Activated CD8-positive, alpha-beta memory T cell treated with anti-CD3 and anti-CD28 coated beads for 36 hours (primary cell): ENCODE measurements at places on chromosomes 5 and 9. TPM values are rescaled to one million over a fixed set of nuclear protein-coding genes. Genes with fewer than 3 reads are reported as not detected.

ANKRD33B gene
- 22.9 TPM for total RNA-seq

TERT gene
- 4.0 TPM for total RNA-seq

SPARC gene
- 0.76 TPM for total RNA-seq

SPINK6 gene
- not detected for total RNA-seq

PCDHGA9 gene
- total RNA-seq = not detected

LRRC26 gene
- not detected for total RNA-seq

CDH9 gene
- not detected for total RNA-seq

STPG3 gene
- not detected for total RNA-seq

BTNL3 gene
- not detected for total RNA-seq

GPR151 gene
- total RNA-seq = not detected

TSLP gene
- 0.51 TPM for total RNA-seq

CARD6 gene
- 2.0 TPM for total RNA-seq

ASS1 gene
- total RNA-seq = 5.5 TPM

PCDHGC5 gene
- not detected for total RNA-seq

SPEF2 gene
- 6.7 TPM for total RNA-seq

DOCK2 gene
- total RNA-seq = 168 TPM

TUSC1 gene
- not detected for total RNA-seq

QRFP gene
- not detected for total RNA-seq

FAM193B gene
- total RNA-seq = 58.7 TPM

GLRA1 gene
- total RNA-seq = not detected

NR4A3 gene
- total RNA-seq = 46.0 TPM

SPRY4 gene
- total RNA-seq = 1.8 TPM

FOXD4 gene
- total RNA-seq = 0.30 TPM

DRD1 gene
- total RNA-seq = not detected

GARIN3 gene
- total RNA-seq = 0.38 TPM

CARTPT gene
- not detected for total RNA-seq

BTNL9 gene
- not detected for total RNA-seq

DCTN4 gene
- total RNA-seq = 30.6 TPM

FGFR4 gene
- 0.97 TPM for total RNA-seq

FAM221B gene
- not detected for total RNA-seq

THBS4 gene
- total RNA-seq = 1.7 TPM

TMEM252 gene
- total RNA-seq = not detected

RASEF gene
- not detected for total RNA-seq

PTPRD gene
- total RNA-seq = 0.15 TPM
